ENCODE measurements at places on chromosomes 12 and 14.

GRCh38 chr12:40240779-40241178 is 16.0 kb downstream of the LRRK2 start:
- no peak for DNase-seq

GRCh38 chr14:45252366-45253069 is 484 bp downstream of the MIS18BP1 start:
- DNase-seq: no peak

DNA sequence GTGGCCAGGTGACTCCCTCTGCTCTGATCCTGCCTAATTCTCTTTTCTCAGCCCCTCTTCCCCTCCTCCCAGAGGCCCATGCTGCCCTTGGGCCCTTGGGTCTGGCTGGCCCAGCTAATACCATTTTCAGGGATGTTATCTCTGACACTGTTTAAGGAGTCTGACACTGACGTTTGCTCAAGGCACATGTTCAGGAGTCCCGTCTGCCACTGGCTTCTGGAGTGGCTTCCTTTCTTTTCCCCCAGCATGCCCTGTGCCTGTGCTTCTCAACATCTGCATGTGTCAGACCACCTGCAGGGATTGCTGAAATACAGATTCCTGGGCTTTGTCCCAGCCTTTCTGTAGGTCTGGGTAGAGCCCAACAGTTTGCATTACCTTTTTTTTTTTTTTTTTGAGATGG is 128.9 kb downstream of the BCL11B start:
- no peak for DNase-seq

GRCh38 chr14:88791252-88791621 is 1.5 kb downstream of the EML5 start:
- DNase-seq: no peak

GRCh38 chr14:95250140-95250769 is 69.5 kb downstream of the CLMN start:
- no peak for DNase-seq

DNA sequence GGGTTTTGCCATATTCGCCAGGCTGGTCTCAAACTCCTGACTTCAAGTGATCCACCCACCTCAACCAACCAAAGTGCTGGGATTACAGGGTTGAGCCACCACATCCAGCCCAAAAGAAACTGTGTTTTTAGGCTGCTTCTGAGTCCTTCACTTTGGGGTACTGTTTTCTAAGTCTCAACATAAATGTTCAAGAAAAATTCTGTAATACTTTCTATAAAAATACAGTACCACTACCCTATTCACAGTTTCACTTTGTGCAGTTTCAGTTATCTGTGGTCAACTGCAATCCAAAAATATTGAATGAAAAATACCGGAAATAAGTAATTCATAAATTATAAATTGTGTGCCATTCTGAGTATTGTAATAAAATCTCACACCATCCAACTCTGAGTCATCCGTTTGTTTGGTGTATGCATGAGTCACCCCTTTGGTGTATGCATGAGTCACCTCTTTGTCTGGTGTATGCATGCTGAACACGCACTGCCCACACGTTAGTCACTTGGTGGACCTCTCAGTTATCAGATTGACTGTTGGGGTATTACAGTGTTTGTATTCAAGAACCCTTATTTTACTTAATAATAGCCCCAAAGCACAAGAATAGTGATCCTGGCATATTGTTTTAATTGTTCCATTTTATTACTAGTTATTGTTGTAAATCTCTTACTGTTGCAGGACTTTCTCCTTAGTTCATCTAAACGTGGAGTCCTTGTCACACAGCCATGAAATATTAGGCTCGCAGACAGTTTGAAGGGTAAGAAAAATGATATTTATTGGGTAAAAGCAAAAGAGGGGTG is 190.2 kb downstream of the FSCB start:
- DNase-seq: no peak
